ENCODE measurements at places on chromosomes 1 and 21.
A peak's percentile ranks its signal among the peaks of the same experiment; 100 is the strongest.

- DNase-seq: no peak
Observed at GRCh38 chr1:177984136-177984525, 14.3 kb upstream of the SEC16B start.

DNA sequence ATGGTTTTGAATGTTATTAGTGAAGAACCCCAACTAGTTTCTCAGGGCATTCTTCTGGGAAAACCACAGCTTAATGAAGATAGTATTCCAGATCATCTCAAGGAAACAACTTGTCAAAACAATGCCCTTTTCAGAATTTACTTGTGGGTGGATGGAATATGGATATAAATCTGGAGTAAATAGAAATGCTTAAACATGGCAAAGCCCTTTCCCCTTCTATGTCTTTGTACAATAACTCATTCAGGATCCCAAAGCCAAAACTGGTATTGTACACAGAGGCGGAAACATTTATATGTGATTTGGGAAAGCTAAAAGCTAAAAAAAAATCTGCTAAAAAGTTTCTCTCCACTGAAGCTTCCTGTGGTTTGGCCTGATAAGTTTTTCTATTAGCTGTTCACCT lies 55.5 kb upstream of the RGS5 start:
- no peak for DNase-seq

DNA sequence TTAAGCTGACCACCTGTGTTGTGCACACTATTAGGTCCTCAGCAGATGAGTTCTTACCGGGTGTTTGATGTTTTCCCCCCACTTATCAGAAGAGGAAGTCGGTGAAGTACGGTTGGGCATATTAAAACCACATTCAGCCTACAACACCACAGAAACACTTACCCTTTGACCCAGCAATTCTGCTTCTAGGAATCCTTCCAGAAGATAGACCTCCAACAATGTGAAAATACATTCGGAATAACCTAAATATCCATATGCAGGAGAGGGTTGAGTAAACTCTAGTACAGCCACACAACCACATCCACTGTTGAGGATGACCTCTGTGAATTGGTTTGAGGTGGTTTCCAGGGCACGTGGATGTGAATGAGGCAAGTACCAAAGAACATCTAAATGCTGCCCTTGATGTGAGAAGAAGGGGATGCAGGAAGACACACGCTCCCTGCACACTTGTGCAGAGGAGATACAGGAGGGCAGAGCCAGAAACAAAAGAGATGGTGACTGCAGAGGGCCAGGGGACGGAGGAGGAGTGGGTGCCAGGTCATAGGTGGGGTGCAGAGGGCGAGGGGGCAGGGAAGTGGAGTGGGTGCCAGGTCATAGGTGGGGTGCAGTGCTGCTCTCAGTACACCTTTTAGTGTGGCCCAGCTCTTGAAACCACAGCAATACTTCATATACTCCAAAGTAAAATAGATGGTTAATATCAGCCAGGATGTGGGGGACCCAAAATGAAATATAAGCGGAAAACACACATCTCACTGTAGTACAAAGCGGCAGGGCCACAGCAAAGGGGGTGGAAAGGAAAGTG lies 12.8 kb downstream of the ADARB1 start:
- no peak for DNase-seq

DNA sequence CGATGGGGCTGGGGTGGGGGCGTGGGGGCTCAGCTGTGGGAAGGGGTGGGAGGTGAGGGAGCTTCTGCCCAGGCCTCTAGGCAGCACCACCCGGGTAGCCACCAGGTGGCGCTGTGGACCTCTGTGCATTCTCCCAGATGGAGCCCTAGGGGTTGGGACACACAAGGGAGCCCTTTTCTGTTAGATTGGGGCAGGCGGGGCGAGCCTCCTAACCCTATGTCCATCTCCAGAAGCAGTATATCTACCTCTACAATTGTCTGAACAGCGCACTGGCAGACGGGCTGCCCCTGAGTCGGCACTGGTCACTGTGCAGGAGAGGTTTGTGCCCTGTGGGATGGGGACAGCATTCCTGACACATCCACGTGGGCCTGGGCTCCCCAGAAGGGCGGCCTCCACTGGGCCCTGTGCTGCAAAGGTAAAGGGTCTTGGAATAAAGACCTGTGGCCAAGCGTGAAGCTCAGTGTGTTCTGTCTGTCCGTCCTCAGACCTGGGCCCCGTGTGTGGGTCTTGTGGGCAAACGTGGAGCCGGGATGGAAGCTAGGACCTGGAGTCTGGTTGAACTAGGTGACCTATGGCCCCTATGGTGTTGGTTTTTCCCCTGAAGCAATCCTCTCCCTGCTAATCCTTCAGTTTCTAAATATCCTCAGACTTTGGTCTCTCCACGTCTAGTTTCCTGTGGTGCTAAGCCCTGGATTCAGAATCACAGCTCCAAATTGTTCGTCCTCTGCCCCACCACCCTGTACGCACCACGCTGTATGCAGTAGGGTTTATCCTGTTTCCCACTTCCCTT lies 4.4 kb upstream of the LGR6 start:
- peak; percentile 82 for DNase-seq

DNA sequence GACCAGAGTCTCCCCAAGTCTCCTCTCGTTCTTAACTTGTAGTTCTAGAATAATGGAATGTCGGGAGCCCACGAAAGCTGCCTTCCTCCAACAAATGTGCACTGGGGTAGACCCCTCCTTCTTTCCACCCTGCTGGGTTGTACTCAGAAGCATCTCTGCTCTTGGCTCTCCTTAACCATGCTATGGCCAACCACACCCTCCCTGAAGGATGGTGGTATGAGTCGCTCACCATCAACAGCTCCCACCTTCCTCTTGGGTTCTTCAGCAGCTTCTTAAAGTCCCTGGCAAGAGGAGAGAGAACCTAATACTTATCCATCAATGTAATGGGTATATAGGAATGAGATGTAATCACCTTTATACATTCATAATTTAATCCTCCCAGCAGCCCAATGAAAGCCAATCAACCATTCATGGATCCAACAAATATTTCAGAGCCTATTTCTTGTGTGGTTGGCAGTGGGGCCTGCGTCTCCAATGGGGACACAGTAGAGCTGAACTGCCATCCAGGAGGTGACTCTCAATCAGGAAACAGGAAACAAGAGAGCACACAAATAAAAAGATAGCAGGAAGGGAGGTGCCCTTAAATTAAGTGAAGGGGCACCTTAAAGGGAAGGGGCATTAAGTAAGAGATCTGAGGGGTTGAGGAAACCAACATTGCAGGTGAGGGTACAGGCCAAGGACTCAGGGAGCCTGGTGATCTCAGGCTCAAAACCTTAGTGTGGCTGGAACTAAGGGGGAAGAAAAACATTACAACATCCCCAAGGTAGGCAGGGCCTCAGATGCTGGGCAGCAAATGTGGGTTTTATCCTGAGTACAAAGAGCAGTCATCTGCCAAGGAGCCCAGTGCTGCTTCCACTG lies 64.4 kb upstream of the ETS2 start:
- no peak for DNase-seq

DNA sequence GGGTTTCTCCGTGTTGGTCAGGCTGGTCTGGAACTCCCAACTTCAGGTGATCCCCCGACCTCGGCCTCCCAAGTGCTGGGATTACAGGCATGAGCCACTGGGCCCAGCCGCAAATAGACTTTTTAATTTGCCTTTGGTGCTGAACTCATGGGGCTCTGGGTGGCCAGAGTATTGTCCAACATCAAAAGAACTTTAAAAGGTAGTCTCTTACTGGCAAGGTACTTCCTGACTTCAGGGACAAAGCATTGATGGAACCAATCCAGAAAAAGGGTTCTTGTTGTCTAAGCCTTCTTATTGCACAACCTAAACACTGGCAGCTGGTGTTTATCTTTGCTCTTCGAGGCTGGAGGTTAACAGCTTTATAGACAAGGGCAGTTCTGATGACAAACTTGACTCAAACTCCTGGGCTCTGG lies 3.8 kb upstream of the KTI12 start:
- DNase-seq: no peak

DNA sequence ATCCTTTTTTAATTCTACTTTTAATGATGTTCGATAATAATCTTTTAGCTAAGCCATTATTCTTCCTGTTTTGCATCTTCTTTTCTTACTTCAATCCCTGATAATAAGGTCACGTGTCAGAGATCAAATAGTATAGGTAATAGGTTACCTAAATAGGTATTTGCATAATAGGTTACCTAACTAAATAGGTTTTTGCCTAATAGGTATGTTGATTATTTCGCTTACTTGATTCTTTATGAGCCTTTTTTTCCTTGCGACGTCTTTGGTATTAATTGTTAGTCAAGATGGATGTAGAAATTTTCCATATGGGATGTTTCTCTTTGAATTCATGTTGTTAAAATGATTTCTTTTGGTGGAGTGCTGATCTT lies 2.5 kb downstream of the GGPS1 start:
- no peak for DNase-seq

DNA sequence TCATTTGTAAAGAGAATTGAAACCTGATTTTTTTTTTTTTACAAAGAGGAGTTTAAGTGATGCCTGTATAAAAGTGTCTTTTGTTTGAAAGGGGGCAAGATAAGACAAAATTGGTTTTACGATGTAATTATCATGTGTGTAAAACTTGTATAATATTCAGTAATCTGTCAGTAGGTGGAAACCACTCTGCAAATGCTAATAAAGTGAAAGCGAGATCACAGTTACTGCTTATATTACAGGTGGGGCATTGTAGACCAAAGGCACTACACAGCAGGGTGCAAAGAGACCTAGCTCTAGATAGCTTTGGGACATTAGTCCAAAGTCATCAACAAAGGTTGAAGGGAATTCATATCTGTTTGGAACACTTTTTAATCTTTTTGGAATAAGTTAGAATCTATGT lies 174.2 kb downstream of the LHX8 start:
- no peak for DNase-seq

GRCh38 chr1:68113966-68114365 lies 63.5 kb upstream of the DIRAS3 start:
- no peak for DNase-seq

- no peak for DNase-seq
Observed at GRCh38 chr1:184416946-184417345, 30.1 kb downstream of the C1orf21 start.

GRCh38 chr1:232044728-232045127 lies 418.1 kb downstream of the DISC1 start:
- no peak for DNase-seq

- no peak for DNase-seq
Observed at GRCh38 chr1:74822851-74823401, 90.0 kb downstream of the TYW3 start.

- no peak for DNase-seq
Observed at GRCh38 chr1:90963651-90964050, 58.2 kb downstream of the ZNF644 start.

DNA sequence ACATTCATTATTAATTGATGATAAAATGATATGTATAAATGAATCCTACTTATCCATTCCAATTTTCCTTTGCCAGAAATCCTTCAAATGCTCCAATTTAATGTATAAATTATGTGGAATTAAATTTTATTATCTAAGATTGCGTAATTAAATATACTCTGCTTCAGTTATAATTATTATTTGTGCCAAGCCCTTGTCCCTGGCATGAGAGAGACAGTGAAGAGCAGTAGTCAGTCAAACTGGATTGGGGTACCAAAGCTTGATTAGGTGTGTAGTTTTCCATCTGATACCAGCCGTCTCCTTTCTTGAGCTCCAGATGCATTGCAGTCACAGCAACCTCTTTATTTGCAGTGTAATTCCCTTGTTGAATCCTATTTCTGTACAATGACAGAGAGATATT lies 22.4 kb upstream of the MTF2 start:
- no peak for DNase-seq

GRCh38 chr1:157315544-157315943 lies 177.3 kb upstream of the ETV3 start:
- DNase-seq: no peak

- no peak for DNase-seq
Observed at GRCh38 chr1:208179961-208180409, 64.2 kb downstream of the PLXNA2 start.

Measured in activated T-cell treated with anti-CD3 and anti-CD28 coated beads for 1 hour (primary cell).